ENCODE measurements at places on chromosomes 4 and X.

DNA sequence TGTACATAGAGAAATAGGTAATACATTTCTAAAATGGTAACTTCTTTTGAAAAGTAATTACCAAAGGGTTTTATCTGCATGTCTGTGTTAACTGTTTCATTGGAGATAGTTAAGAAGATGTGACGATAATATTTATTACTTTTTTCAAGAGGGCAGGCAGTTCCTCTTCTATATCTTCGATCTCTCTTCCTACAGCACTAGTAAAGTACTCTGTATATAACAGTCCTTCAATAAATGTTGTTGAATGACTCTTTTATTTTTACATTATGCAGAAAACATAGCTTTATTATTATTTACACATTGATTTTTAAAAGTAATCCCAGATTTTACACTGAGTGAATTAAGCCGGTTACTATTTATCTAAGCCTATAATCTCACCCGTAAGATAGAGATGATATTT lies 51.8 kb downstream of the TMPRSS11E start:
- no peak for DNase-seq

- DNase-seq: no peak
These were observed 442 bp upstream of the MCUB start for GRCh38 chr4:109559625-109559982.

DNA sequence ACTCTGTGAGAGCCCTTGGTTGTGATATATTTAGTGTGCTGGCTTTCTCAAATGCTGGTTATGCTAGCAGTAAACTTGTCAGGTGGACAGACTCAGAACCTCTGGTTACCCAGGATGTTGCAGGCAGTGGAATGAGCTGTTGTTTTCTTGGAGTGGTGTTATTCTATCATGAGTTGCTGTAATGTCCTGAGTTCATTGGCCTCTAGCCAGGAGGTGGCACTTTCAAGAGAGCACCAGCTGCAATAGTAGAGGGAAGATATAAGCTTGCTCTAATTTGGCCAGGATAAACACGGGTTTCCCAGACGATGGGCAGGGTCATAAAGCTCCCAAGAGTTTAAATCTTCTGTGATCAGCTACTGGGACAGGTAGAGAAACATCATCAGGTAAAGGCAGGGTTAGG lies 95.0 kb upstream of the UBQLN2 start:
- no peak for DNase-seq

- no peak for DNase-seq
These were observed 72.2 kb downstream of the ANAPC4 start for GRCh38 chr4:25449270-25449669.

DNA sequence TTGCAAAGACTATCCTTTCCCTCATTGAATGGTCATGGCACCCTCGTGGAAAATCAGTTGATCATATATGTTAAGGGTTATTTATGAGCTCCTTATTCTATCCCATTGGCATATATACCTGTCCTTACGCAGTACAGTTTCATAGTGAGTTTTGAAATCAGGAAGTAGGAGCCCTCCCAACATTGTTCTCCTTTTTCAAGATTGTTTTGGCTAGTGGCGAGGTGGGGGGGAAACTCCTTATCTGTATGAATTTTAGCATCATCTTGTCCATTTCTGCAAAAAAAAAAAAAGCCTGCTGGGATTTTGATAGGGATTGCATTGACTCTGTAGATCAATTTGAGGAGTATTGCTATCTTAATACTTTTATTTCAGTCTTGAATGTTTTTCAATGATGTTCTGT lies 2.5 kb upstream of the USP9X start:
- no peak for DNase-seq

DNA sequence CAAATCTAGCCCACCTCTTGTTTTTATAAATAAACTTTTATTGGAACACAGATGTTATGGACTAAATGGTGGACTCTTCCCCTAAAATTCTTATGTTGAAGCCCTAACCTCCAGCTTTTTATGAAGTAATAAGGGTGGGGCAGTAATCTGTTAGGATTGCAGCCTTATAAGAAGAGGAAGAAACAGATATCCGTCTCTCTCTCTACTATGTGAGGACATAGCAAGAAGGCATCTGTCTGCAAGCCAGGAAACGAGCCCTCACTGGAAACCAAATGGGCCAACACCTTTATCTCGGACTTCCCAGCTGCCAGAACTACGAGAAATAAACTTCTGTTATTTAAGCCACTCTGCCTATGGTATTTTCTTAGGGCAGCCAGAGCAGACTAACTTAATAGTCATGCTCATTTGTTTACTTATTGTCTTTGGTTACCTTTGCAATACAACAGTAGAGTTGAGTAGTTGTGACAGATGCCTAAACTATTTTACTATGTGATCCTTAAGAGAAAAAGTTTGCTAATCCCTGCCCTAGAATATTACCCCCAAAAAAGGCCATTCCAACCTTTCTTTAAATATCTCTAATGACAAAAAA lies 67.4 kb downstream of the MANBA start:
- no peak for DNase-seq

GRCh38 chrX:64330284-64330683 lies 65.0 kb downstream of the MTMR8 start:
- no peak for DNase-seq

- DNase-seq: no peak
These were observed 83.4 kb upstream of the LRPAP1 start for GRCh38 chr4:3615386-3616286.

DNA sequence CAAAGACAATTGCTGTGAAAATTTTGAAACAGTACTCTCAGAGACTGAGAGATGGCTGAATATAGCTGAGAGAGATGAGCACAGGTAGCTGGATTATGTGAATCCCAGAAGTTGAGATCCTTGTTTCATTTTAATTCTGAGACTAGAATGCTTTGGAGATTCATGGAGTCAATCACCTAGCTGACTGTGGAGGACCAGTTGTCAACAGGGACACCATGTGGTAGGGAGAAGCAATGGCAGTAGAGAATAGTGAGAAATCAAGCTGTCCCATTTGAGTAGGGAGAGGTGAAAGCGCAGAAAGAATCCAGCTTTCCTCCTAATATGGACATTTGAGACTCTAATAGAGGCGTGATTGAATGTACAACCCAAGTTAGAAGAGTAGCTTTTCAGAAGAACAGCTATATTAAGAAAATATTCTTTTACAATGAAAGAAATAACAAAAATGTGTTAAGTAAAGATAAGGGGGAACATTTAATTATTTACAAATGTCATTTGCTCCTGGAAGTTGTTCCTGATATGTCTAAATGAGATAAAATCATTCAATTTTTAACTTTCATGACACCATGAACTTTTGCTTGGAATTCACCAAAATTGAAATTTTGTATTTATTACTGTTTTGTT lies 30.3 kb upstream of the GLRB start:
- DNase-seq: peak; percentile 54

DNA sequence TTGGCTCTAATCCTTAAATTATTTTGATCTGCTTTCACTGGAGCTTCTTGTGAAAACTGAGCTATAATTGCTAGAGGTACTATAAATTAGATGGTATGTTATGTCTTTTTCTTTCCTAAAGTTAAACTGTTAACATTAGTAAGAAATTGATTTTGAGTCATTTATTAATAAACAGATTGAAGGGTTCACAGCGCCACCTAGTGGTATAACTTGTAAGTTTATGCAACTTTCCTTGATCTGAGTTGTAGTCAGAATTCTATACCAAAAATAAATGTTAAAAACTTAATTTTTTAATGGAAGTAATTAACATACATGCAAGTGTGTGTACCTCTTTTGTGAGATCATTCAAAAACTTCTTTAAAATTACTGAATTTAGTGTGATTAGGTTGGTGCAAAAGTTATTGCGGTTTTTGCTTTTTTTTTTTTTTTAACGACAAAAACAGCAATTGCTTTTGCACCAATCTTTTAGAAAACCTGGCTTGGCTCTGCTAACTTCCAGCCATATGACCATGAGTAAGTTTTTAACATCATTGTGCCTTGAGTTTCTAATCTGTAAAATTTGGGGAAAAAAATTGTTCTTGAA lies 151.5 kb downstream of the CENPC start:
- DNase-seq: peak; percentile 1

DNA sequence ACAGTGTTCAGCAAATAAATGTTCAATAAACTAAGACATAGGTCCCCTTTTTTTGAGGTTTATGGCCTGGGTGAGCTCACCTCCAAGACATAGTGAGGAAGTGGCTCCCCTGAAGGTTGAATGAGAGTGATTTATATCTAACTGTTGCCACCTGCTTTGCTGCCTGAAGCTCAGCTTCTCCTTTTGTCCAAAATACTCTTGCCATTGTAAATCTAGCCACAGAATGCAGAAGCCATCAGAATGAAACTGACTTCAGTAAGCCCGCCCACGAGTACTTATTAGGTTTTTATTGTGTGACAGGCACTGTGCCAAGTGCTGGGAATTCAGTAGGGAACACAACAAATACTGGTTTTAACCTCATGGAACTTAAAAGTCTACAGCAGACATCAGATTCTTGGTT lies 18.0 kb downstream of the SPINK2 start:
- no peak for DNase-seq

- peak; percentile 39 for DNase-seq
These were observed 45.3 kb downstream of the SLC9A6 start for GRCh38 chrX:136030303-136031191.

DNA sequence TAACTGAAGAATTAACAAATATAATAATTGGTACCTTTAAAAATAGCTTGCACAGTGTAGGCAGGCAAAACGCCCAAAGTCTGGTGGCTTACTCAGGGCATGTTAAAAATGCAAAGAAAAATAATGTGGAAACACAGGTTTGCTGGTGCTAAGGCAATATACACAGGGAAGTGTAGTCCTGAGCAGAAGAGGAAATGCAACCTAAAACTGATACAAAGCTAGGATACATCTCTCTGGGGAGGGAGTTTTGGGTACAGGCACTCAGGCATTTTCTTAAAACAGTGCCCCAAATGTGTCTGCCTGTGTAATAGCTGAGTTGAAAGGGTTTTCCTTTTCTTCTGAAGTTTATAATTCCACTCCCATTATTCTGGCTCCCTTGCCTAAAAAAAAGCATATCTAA lies 47.4 kb downstream of the TMPRSS11E start:
- DNase-seq: no peak
